GM19239 (cell line): ENCODE measurements at places on chromosomes 1 and 21.

DNA sequence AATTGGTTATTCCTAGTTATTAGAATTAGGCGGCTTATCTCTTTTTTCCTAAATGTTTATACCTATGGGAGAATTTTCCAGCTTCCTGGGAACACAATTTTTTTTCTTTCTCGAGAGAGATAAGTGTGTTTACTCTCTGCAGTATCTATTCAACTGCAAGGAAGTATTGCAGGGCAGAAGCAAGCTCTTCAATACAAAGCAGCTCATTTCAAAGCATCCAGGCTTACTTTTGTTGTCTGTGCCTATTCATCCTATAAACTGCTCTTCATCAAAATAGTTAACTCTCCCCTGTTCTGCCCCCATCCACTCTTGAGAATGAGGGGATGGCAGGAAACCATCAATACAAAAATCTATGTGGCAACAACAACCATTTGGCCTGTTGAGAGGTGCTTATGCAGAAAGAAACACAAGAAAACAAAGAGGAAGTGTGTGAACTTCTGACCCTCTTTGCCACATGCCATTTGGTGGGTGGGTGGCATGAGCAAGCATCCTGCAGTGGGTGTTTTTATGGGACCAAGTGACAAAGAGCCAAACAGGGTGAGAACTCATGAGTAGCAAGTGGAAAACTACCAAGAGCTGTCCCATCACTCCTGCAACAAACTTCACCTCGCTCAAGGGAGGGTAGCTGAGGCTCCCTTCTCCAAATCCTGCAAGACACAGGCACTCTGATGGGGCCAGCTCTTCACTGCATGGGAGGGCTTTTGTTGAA, 50.6 kb upstream of the MRPS6 start:
- DNase-seq: no peak

DNA sequence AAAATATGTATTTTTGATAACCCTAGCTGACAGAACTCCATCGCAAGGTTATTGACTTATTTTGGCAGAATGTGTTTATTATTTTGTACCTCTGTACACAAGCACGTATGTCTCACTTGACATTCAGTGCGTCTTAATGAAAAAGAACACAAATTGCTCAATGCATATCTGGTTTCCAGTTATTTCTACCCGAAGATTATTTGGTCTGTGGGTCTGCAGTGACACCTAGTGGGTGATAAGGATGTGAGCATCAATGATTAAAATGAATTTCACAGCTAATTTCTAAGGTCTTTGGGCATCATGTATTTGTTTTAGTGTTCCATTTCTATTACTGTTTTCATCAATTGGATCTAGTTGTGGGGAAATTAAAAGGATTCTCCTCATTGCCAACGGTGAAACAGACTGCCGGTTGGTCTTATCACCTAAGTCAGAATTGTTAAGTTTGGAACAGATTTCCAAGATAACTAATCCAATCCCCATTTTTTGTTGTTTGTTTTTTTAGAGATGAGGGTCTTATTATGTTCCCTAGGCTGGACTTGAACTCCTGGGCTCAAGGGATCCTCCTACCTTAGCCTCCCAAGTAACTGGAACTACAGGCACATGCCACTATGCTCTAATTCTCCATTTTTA, 13.9 kb downstream of the DDX20 start:
- peak; percentile 32 for DNase-seq

GRCh38 chr1:31828341-31828740, 12.5 kb upstream of the SPOCD1 start:
- no peak for DNase-seq

GRCh38 chr1:16970132-16970910, 10.1 kb downstream of the MFAP2 start:
- no peak for DNase-seq

GRCh38 chr1:12177999-12178441, 11.2 kb downstream of the TNFRSF1B start:
- DNase-seq: no peak

DNA sequence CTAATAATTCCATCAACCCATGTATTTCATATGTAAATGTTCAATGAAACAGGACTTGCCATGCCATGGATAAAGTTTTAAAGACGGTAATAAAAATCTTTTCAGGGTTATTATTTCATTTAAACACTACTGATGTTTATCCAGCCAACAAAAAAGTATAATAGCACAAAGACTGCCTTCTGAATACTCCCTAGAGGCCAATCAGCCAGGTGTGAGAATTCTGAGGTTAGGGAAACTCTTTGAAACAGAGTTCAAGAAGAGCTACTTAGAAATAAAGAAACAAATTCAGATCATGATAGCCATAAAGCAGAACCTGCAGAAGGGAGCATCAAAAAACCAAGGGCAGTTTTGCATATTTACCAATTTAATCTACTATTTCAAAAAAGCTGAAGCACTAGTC, 48.7 kb downstream of the AKT3 start:
- DNase-seq: no peak

DNA sequence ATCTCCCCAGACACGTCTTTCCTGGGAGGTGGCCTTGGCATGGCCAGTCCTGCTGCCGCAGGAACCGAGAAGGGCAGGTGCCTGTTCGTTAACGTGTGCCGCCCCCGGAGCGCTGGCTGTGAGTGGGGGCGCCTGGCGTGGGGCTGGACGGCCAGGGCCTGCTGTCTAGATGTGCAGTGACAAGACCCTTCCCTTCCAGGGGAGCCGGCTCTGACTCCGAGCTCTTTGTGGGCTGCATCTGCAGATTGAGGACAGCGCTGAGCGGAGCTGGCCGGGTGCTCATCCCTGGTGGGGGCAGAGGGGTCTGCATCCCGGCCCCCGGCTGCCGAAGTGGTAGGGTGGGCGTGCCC, 13.0 kb downstream of the COL18A1 start:
- no peak for DNase-seq

DNA sequence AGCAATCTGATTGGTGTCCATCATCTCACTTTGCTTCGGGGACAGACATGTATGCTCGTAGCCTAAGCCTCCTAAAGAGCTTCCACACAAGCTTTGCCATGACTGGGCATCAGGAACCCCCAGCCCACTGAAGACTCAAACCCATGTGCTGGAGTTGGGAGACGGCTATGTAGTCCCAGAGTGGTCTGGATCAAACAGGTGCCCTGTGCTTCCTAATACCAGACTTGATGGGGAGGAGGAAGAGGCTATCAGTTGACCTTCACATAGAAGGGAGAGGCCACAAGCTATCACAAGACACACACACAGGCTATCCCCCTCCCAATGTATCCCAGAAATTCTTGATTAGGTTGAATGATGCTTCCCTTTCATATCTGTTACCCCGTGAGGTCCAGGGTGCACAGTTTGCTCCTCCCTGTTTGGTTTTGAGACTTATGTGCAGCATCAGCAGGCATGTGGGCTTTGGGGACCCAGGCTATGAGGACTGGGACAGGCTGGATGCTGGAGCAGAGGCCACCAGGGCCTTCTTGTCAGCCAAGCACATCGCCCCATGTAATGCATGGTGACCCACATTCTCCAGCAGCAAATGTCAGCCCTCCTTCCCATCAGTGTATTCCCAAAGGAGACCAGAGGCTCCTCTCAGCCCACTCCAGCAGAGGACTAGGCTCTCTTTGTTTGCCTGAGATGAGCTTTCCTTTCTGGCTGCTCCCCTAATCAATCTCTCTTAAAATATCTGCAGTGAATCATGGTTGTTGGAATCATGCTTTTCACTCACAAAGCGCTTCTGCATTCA, 159.8 kb downstream of the GRIK3 start:
- DNase-seq: no peak

- DNase-seq: no peak
These were observed 304.7 kb upstream of the PTBP2 start for GRCh38 chr1:96416701-96417444.

- DNase-seq: peak; percentile 44
These were observed 7.0 kb downstream of the KCNAB2 start for GRCh38 chr1:6052543-6053205.

DNA sequence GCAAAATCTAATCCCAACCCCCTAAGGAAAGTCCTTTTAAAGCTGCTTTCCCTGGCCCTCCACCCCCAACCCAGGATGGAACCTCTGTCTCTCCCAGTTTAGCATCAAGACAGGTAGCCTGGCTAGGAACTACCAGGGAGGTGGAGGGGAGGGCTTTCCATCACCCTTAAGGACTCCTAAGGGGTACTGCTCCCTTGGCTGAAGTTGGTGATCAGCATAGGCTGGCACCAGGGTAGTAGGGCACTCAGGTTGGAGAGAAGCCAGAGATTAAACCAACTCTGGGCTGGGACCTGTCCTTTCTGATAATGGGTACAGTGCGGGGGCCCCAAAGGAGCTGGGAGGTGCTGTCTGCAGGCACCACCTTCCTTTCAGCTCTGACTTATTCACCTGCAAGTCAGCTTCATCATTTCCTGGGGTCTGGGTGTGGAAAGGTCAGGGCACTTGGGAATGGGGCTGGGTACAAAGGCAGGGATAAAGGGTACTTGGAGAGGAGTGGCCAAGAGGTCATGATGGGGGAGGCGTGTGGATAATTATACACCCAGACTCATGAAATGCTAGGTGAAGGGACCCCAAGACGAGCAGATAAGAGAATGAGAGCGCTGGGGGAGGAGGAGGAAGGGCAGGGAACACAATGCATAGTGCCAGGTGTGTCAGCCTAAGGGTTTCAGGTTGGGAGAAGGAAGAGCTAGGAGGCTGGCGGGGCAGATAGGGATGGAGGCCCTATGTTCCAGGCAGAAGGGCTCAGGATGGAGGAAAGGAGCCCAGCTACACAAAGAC, 1.2 kb downstream of the ARHGEF2 start:
- DNase-seq: no peak

- DNase-seq: no peak
These were observed 213.4 kb upstream of the PTBP2 start for GRCh38 chr1:96508233-96508632.

- no peak for DNase-seq
These were observed 492 bp downstream of the HLX start for GRCh38 chr1:220879509-220880361.

DNA sequence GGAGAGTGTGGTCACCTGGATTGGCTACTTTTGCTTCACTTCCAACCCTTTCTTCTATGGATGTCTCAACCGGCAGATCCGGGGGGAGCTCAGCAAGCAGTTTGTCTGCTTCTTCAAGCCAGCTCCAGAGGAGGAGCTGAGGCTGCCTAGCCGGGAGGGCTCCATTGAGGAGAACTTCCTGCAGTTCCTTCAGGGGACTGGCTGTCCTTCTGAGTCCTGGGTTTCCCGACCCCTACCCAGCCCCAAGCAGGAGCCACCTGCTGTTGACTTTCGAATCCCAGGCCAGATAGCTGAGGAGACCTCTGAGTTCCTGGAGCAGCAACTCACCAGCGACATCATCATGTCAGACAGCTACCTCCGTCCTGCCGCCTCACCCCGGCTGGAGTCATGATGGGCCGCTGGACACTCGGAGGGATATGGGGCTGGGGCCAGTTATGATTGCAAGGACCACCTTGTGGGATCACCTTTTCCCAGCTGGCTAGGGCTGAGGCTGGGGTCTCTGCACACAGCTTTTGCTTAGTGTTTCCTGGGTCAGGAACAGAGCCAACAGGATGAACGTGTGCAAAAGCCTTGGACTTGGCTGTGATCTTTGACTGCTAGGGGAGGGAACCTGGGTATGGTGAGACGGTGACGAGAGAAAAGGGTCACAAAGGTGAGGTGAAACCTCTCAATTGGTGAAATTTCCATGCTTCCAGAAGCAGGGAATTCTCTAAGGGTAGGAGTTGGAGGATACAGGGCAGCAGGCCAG, 4.3 kb upstream of the GNAI3 start:
- DNase-seq: no peak

GRCh38 chr1:113984710-113985109, 5.4 kb downstream of the OLFML3 start:
- DNase-seq: no peak

- DNase-seq: no peak
These were observed 37.5 kb downstream of the EDN2 start for GRCh38 chr1:41446851-41447610.

- DNase-seq: no peak
These were observed 200.5 kb upstream of the NEGR1 start for GRCh38 chr1:72482736-72483413.

GRCh38 chr1:3463013-3463385, 8.5 kb downstream of the ARHGEF16 start:
- DNase-seq: no peak

DNA sequence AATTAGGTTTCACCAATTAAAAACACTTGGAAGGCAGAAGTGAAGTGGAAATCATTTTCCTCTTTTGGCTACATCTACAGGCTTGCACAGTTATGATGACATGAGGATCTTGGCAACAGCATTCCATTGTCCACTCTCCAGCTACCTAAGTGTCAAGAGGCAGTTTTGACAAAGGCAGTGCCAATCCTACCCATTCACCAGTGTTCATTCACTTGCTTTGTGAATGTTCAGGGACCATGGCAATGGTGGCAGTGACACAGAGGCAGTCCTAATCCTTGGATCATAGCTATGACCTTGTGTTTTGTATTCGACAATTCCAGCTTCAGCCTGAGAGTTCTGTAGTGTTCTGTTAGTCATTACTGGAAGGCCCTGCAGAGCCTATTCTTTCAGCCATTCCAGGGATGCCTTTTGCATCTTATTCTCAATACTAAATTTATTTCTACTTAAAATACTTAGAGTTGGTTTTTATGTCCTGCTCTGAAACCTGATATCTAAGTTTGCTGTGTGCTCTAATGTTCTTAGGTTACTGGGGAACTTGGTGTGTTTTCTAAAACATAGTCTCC, 36.7 kb downstream of the CRB1 start:
- DNase-seq: no peak

GRCh38 chr1:185062710-185063370, 17.5 kb downstream of the RNF2 start:
- DNase-seq: no peak

- no peak for DNase-seq
These were observed 9.6 kb upstream of the RIT1 start for GRCh38 chr1:155920717-155921116.

DNA sequence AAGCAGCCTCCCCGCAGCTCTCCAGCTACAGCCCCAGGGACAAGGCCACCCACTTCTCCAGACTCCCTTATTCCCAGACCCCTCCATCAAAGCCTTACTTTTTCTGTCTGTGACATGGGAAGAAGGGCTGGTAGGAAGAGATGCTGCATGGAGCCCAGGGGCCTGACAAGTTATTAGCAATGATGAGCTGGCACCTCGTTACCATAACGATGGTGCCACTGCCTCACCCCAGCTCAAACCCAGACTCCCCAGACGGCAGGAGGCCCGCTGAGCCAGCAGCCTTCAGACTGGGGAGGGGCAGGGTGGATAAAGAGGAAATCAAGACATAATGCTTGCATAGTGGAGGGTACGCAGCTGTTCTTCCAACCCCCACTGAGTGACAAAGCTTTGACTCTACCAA, 3.3 kb downstream of the DLGAP3 start:
- no peak for DNase-seq

DNA sequence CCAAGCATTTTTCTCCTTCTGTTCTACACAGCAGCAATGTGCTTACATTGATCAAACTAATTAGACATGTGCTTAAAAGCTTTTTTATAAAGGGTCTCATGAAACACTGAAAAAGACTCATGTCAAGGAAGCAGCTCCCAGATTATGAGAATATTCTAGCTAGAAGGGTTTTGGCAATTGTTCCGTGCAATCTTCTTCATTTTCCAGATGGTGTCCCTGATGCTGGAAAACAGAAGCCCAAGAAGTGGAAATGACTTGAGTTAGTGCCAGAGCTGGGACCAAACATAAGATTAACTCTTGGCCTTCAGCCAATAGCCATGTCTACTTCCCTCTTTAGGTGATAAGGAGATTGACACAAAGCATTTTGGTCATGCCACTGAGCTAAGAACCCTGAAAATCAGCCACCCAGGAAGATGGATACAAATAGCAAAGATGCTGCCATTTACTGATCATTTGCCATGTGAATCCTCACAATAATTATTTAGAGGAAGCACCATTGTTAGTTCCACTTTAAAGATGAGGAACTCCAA, 110.8 kb downstream of the MATN1 start:
- DNase-seq: no peak

GRCh38 chr21:30447056-30447455, 7.0 kb downstream of the KRTAP15-1 start:
- no peak for DNase-seq
